ENCODE measurements at places on chromosomes 11 and 22.

- no peak for DNase-seq
Observed at GRCh38 chr22:28956506-28956905, 73.1 kb downstream of the ZNRF3 start.

GRCh38 chr22:27842669-27843431 lies 41.3 kb upstream of the MN1 start:
- no peak for DNase-seq

GRCh38 chr11:71309611-71310010 lies 57.2 kb upstream of the SHANK2 start:
- no peak for DNase-seq

GRCh38 chr11:24842308-24842707 lies 345.5 kb downstream of the LUZP2 start:
- no peak for DNase-seq

GRCh38 chr22:26680485-26680884 lies 23.1 kb downstream of the MIAT start:
- DNase-seq = no peak

DNA sequence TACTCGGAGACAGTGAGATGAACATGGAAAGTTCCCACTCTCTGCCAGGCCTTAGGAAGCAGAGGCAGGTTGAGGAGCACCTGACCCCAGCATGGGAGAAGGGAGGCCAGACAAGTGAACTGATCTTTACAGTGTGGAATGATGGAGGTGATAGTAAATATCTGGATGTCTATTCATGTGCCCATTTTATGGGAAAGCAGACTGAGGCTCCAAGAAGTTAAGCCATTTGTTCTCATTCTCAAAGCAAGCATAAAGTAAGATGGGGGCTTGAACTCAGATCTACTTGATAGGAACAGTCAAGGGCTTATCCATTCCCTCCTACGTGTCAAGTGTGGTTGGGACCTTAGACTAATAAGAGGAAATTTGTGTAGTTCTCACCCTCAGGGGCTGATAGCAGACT lies 461.5 kb downstream of the MN1 start:
- DNase-seq = no peak

DNA sequence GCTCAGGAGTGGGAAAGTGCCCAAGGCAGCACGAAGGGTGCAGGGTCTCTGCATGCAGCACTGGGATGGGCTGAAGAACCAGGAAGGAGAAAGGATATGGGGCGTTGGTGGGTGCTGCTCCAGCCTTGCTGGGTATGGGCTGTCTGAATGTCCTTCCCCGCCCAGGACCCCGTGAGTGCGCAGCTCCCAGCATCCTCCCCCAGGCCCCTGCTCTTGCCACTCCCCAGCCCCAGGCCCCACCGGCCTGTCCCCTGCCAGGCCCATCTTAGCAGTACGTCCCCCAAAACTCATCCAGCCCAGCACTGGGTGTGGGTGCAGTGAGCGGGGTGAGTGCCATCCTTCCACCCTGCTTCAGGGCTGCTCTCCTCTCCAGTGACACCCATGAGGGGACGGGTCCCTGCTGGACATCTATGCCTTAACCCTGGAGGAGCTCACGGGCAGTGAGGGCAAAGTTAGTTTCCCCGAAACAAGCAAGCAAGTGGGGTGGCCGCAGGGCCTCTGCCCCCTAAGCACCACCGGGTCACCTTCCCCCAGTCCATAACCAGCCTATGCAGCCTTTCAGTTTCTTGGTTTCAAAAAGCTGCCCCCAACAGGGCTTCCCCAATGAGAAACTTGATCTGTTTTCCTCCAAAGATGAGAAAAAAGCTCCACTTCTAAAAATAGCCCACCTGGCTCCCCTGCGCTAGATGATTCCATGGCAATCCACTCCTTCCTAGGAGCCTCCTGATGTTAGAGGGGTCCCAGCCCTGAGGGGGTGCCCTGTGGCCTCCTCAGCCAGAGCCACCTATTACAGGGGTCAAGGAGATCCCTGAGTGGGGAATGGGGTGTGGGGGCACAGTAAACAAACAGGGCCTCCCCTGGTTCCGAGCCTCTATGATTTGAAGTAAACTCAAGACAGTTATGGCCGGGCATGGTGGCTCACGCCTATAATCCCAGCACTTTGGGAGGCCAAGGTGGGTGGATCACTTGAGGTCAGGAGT lies 103.8 kb downstream of the MORC2 start:
- DNase-seq = no peak

GRCh38 chr11:96293598-96294021 lies 49.4 kb downstream of the MAML2 start:
- DNase-seq = no peak
